ENCODE measurements at places on chromosomes 1 and 21.
A peak's percentile ranks its signal among the peaks of the same experiment; 100 is the strongest.

GRCh38 chr1:168079761-168080160 is 57.0 kb downstream of the GPR161 start:
- DNase-seq = no peak

- no peak for DNase-seq
Measured at GRCh38 chr1:224127925-224128819, 14.3 kb downstream of the FBXO28 start.

GRCh38 chr1:153962088-153963029 is 978 bp downstream of the SLC39A1 start:
- no peak for DNase-seq

DNA sequence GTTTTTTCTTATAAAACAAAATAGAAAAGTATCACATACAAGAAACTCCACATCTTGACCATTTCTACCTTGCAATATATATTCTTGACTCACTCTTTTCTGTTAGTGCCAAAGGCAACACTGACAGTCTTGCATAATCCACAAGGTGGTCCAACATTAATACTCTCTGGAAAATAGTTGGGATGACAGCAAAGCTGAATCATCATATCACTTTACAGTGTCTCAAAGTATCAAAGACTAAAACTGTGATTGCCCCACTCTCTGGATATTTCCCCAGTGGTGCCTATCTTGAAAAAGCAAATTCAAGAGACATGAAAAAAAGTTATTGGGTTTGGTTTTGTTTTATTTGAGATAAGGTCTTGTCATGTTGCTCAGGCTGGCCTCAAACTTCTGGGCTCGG is 14.6 kb upstream of the TGFBR3 start:
- DNase-seq = no peak

GRCh38 chr1:33255347-33256220 is 708 bp upstream of the ZNF362 start:
- DNase-seq = peak; percentile 21

DNA sequence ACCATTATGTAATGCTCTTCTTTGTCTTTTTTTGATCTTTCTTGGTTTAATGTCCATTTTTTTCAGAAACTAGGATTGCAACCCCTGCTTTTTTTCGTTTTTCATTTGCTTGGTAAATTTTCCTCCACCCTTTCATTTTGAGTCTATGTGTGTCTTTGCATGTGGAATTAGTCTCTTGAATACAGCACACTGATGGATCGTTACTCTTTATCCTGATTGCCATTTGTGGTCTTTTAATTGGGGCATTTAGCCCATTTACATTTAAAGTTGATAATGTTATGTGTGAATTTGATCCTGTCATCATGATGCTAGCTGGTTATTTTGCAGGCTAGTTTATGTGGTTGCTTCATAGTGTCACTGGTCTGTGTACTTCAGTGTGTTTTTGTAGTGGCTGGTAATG is 75.6 kb upstream of the ETV3 start:
- DNase-seq = no peak

- no peak for DNase-seq
Measured at GRCh38 chr1:101996825-101997465, at the start of gene OLFM3. Gene OLFM3, minus strand, starts transcription at chr1:101996926.

GRCh38 chr1:220410611-220411010 is 117.3 kb upstream of the MARK1 start:
- no peak for DNase-seq

DNA sequence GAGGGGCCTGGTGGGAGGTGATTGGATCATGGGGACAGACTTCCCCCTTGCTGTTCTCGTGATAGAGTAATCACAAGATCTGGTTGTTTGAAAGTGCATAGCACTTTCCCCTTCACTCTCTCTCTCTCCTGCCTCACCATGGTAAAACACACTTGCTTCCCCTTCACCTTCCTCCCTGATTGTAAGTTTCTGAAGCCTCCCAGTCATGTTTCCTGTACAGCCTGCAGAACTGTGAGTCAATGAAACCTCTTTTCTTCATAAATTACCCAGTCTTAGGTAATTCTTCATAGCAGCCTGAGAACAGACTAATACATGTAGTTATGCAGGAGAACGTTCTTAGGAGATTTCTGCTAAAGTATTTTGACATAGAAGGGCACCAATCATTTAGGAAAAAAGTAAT is 59.9 kb upstream of the FBXO28 start:
- no peak for DNase-seq

DNA sequence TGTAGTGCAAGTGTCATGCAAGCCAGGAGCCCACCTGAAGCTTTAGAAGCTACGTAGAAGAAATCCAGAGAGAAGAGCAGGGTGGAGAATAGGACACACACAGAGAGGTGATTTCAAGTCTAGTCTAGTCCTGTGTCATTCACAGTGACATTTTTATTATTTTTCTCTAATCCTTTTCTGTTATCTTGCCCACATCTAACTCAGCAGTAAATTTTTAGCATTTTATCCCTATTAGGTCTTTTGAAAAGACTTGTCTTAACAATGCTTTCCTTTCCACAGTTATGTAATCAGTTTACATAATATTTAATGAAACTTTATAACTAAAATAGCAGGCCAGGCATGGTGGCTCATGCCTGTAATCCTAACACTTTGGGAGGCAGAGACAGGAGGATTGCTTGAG is 198.6 kb downstream of the ADGRL2 start:
- no peak for DNase-seq

GRCh38 chr21:23811805-23812204 is 1795.5 kb downstream of the MRPL39 start:
- DNase-seq = no peak

DNA sequence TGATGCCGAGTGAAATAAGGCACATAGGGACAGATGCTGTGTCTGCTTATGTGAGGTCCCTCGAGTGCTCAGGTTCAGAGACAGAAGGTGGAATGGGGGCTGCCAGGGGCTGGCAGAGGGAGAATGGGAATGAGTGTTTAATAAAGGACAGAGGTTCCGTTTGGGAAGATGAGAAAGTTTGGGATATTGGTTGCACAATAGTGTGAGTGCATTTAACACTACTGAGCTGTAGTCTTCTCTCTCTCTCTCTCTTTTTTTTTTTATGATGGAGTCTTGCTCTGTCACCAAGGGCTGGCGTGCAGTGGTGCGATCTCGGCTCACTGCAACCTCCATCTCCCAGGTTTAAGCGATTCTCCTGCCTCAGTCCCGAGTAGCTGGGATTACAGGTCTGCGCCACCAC is 44.9 kb downstream of the TRAPPC10 start:
- DNase-seq = no peak

DNA sequence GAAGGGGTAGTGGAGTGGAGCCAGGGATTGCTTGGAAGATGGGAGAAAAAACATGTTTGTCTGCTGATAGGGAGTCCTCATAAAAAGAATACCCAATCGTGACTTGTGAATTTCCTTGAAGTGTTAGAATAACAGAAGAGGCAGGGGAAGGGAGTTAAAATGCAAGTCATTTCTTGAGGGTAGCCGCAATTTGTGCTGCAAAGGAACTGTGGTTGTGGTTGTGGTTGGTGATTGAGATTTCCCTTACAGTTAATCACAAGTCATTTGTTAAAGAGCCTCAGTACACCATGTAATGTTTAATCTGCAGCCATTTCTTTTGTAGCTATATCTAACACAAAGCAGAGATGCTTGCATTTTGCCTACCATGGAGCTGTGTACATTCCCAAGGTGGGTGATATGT is 38.5 kb upstream of the EGLN1 start:
- DNase-seq = peak; percentile 83

DNA sequence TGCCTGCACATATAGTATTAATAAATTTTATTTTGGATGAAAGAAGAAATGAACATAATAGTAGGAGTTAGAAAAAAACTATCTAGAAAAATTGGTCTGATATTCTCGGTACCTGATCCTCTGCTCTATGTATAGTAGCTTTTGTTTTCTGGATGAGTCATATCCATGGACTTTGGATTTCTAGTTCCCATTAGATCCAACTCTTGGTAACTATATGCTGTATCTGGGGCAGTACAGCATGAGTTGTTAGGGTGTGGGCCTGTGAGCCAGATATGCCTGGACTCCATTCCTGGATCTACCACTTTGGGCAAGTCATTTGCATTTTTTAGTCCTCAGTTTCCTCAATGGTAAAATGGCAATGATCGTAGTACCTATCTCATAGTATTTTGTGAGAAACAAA is 372.2 kb upstream of the PKN2 start:
- DNase-seq = no peak

DNA sequence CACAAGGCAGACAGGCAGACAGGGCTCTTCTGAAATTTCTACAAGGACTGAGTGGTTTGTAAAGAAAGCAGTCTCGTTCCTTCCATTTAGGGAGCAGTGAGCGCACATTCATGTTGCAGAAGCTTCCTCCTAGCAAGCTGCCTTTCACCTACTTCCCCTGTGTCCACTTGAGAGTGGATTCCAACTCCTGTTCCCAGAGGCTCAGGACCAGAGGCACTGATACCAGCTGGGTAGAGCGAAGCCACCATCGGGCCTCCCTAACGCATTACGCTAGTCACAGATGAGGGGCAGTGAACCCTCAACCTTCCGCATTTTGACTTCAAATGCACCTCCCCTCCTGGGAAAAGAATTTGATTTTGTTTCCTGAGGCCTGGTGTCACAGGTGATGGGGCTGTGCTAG is 215.8 kb downstream of the SIPA1L2 start:
- DNase-seq = no peak

DNA sequence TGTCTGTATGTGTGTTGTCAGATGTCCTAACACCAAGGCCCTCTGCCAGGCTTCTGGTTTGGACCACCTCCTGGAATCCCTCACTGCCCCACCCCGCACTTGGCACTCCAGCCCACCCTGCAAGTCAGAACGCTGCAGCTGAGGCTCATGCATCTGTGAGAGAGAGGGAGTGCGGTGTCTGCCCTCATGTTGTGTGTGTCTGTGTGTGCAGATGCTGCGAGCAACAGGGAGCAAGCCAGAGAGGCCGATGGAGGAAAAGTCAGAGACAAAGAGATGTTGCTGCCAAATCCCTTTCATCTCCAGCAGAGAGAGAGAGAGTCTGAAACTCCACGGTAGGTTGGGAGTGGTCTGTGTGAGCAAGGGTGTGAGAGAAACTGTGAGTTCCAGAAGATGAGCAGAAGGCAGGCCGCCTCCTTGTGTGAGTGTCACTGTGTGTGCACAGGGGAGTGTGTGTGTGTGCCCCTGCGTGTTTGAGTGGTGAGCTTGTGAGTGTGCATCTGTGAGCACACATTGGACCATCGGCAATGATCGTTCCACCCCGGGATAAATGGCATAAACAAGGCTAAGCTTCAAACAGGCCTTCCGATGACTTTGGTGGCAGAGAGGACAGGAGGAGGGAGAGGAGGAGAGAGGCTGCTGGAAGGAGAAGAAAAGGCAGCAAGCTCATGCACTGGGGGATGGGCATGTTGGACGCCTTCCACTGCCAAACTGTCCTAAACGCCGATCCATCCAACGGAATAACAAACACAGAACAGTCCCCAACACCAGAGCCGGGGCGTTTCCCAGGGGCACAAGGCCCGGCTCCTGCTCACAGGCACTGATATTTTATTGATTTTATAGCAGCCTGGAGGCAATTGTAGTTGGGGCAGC is 99.2 kb upstream of the GRIK3 start:
- no peak for DNase-seq

GRCh38 chr1:246035060-246035541 is 472.0 kb downstream of the SMYD3 start:
- peak; percentile 49 for DNase-seq

DNA sequence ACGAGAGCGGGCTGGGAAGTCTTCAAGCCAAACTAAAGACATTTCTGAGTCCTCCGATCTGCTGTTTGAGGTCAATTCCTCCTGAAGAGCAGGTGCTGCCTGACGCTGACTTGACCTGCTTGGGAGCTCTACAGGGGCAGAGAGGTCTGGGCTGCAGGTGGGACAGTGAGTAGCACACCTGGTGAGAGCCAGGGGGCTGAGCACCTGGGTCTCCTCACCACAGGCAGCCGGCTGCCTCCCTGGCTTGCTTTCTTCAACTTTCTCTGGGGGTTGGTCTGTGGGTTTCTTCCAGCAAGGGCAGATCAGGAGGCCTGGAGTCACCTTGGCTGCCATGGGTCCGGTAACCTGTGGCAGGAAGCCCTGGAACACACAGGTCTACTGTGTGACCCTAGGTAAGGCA is 107.4 kb upstream of the EDN2 start:
- DNase-seq = no peak

- no peak for DNase-seq
Measured at GRCh38 chr1:198370996-198371395, 169.5 kb downstream of the ATP6V1G3 start.

DNA sequence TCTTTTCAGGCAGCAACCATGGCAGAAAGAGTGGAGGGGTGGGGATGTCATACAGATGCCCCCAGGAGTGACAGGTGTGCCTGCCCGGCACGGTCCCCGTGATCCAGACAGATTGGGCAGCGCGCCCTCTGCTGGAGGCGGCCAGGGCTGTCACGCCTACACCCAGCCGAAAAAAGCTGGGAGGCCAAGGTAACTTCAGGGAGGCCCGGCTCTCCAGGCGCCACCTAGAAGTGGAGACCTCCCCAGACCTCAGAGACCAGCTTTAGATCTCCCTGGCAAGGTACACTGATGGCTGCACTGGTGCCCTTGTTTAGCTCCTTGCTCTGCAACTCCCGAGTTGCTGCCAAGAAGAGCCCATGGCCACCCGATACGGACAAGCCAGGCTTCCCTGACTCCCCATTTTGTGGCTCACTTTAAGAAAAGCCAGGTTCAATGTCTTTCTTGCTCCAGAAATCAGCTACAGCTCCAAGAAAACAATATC is 6.6 kb downstream of the GOLT1A start:
- DNase-seq = no peak

GRCh38 chr1:169090308-169090899 is 16.1 kb upstream of the ATP1B1 start:
- no peak for DNase-seq

Data from foreskin melanocyte (primary cell).